ENCODE measurements at places on chromosomes 3 and 15.

DNA sequence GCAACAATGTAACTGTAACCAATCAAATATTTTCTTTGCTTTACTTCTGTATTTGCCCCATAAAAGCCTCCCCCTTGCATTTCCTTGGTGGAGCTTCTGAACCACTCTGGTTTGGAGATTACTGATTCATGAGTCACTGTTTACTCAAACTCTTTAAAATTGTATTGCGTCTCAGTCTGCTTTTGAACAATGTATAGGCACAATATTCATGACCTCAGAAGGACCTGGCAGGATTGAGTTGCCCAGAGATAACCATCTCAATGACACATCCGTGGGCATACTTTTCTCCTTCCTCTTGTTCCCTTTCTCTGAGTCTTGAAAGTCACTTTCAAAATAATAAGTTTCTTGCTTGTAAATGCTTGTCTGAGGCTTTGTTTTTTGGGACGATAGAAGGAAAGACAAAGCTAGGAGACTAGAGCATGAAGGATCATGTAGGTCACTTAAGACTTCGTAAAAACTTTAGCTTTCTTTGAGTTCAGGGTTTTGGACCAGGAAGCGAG lies 57.1 kb upstream of the POU1F1 start:
- peak; percentile 89 for DNase-seq

DNA sequence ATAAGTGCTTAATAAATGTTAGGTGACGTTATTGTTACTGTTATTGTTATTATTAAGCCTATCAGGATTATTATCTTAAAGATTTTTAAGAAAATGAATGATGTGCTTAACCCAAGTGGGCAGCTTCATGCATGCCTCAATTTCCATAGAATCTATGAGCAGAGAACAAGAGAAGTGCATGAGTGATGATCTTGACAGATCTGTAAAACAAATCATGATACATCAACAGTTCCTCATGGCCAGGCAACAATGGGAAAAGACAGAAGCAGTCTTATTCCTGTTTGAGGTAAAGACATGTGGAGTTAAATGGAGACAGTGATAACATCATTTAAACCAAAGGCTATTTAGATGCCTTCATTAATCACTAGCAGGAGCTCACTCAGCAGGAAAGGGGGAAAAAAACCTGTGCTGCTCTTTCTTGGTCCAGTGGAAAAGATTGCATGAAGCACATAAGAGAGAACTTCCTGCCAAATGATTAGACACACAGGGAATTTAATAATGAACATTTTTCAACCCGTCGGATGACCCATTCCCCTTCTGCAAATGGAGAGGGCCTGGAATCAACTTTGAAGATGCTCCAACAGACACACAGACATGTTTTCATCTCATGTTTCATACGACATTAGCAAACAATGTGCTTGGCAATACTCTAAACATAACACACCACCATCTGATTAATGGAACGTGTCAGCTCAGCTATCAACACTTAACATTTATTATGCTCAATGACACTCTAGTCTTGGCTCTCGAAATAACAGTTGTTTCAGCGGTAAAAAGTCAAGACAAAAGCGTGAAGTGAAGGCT lies 212.2 kb upstream of the LRRN1 start:
- DNase-seq: no peak

- DNase-seq: no peak
Observed at GRCh38 chr3:174959556-174960065, 100.5 kb downstream of the NAALADL2 start.

- DNase-seq: peak; percentile 27
Observed at GRCh38 chr15:31598620-31599019, 272.0 kb downstream of the KLF13 start.

- peak; percentile 49 for DNase-seq
Observed at GRCh38 chr3:16609927-16610580, 4.8 kb upstream of the DAZL start.

- no peak for DNase-seq
Observed at GRCh38 chr15:29773816-29774215, 48.5 kb downstream of the TJP1 start.

DNA sequence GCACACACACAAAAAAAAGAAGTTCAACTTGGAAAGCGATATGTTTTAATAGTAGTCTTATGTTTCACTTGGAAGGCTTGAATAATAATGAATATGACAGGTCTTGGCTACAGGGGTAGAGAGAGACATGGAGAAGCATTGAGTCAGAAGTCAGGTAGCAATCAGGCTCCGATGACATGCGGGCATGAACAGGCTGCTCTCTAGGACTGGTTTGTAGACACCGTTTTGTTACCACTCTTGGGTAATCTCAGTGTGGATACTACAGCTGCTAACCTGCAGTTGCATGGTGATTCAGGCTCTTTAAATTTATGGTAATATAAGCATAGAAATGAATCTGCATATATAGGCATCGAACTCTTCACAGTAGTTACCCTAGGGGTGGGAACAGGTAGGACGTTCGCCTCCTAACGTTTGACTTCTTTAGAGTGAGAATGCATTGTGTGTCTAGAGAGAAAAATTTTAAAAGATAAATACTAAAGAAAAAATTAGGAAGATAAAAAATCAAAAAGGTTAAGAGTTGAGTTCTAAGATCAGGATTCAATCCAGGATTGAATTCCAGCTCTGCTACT lies 241.6 kb upstream of the KBTBD8 start:
- DNase-seq: no peak

DNA sequence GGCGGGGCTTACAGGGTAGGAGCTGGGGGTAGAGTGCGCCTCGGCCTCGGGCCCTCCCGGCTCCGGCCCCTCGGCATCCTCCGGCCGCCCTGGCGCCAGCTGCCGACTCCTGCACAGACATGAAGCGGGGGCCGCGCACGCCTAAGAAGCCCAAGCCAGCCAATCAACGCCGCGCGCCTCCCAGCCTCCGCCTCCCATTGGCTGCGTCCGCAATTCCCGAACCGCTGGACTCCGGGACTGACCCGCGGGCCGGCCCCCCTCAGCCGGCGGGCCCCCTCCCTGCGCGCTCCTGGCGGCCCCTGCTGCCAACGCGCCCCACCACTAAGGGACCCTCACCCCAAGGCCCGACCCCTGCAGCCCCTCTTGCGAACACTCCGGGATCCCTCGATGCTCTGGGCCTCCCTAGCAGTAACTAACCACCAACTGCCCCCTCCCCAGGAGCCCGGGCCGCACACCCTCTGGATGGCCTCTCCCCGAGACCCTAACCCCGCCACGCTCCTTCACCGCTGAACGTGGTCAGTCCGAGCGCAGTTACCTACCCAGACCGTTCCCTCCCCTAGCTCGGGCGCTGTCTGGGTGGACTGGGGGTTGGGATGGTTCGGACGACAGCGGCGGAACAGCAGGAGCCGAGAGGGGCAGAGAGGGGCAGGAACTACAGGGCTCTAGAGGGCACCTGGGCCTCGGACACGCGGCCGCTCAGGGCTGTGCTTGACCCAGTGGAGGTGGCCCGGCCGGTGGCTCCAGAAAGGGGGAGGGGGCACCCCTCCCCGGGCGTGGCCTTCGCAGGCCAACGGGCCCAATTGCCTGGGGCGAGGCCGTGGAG lies 5.0 kb downstream of the GATA2 start:
- DNase-seq: peak; percentile 20

- DNase-seq: no peak
Observed at GRCh38 chr3:66322436-66322835, 101.6 kb downstream of the SLC25A26 start.

- DNase-seq: peak; percentile 70
Observed at GRCh38 chr3:64229903-64230302, 4.6 kb upstream of the PRICKLE2 start.

GRCh38 chr15:43534897-43535296 lies 17.5 kb downstream of the MAP1A start:
- peak; percentile 28 for DNase-seq

DNA sequence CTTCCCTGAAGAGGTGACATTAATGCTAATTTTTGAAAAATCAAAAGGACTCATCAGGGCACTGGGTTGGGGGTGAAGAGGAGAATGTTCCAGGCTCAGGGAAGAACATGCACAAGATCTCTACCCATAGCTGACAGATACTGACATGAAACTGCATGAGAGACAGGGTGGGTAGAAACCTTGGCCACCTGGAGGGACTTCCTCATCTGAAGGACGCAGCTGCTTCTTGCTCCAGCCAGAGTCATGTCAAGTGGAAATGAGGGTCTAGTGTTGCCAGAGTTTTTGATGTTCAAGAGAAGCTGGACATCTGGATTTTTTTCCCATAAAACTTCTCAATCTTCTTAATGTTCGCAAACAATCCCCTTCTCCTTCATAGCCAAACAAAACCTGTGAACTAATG lies 29.7 kb downstream of the AMOTL2 start:
- DNase-seq: no peak

- DNase-seq: no peak
Observed at GRCh38 chr3:73950865-73951558, 326.3 kb upstream of the PDZRN3 start.

DNA sequence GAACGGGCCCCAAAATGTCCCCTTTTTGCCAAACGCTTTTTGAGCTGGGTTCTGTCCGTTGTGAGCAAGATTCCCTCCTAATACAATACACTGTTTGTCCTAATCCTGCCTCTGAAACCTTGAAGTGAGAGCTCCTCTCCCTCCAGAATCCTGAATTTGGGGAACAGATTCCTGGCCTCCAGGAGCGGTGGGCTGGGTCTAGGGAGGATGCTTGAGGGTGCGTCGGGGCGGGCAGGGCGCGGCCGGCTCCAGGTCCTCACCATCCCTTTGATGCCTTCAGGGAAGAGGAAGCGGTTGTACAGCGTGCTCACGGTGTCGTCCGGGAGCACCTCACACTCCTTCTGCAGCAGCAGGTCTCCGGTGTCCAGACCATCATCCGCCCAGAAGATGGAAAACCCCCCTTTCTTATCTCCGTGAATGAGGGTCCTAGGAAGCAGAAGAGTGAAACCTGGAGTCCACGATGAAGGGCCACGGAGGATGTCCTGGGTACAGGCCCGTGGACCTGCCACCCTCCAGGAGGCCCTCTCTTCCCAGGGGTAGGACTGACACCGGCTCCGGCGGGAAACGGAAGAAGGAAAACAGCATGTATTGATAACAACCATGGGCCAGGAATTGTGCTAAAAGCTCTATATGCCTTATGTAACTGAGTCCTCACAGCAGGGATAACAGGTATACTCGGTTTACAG lies 23.2 kb downstream of the ALDH1L1 start:
- DNase-seq: no peak

GRCh38 chr15:65773386-65774111 lies 18.5 kb downstream of the DENND4A start:
- no peak for DNase-seq

DNA sequence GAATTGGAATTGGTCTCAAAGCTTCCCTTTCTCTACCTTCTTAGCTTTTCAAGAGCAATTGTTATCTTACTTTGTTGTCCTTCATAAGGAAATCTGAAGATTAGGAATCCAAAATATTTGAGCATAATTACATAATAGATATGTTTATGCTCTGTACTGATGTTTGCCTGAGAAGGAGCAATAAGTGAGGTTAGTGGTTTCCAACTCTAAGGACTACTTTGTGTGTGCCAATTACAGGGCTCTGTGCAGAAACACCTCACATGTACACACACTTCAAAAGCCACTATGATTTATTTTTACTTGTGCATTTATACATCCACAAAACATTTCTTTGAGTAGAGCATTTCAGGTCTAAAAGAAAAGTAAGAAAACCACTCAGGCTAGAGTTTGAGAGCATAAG lies 49.9 kb downstream of the MME start:
- no peak for DNase-seq

DNA sequence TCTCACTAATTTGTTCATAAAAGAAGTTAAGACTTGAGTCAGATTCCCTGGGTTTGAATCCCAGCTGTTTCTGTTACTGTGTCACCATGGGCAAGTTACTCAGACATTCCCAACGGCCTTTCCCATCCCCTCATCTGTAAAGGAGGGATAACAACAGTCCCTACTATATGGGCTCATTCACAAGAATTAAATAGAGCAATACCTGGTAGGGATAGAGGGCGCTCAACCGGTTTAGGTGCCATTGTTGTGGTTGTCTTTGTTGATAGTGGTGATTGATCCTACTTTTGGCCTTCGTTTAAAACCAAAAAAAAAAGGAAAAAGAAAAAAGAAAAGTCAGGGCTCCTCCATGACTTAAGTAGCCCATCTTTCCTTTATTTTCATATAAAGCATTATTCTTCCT lies 563.1 kb downstream of the GRM7 start:
- peak; percentile 26 for DNase-seq

- DNase-seq: no peak
Observed at GRCh38 chr3:68858549-68858948, 73.8 kb downstream of the TAFA4 start.

DNA sequence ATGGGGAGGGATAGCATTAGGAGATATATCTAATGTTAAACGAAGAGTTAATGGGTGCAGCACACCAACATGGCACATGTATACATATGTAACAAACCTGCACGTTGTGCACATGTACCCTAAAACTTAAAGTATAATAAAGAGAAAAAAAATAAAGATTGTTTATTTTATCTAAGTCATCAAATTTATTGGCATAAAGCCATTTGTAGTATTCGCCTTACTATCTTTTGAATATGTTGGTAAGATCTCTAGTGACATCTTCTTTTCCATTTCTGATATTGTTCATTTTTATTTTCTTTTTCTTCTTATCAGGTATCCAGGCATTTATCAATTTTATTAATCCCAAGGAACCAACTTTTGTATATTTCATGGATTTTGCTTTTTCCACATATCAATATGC lies 5.8 kb upstream of the ABHD5 start:
- DNase-seq: no peak

DNA sequence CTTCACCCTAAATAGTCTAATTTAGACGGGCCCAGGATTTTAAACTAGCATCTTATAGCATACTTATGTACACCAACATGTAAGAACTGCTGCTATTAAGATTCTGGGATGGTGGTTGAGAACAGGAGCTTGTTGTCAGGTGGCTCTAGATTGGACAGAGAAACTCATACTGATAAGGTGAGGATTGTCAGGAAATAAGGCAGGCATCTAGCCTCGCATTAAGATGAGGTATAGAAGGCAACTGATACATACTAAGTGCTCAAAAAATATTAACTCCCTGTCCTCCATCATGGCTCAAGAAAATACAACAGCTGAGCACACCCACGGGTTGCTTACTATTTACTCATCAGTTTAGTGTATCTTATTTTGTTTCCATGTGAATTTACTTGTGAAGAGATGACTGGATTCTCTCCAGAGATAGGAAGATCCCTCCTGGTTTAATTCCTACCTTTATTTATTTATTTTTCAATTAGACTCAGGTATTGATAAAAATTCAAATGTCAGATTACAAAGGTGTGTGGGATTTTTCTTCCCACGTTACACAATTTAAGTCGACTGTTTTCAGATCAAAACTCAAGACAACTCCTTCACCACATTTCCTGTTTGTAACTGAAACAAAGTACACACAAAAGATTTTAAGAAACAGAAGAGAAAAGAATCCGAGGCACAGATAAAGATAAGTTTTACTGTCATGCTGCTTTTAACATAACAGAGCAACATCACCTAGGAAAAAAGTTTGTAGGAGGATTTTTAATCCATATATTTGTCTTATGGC lies at the start of gene TRAT1:
TRAT1 (plus strand) TSS at position 664 of the 775 bp plus-strand sequence. CDS start 142 bp downstream, outside the sequence.
- DNase-seq: no peak

- peak; percentile 66 for DNase-seq
Observed at GRCh38 chr3:195863121-195864061, 45.0 kb downstream of the TNK2 start.

GRCh38 chr3:67294341-67294740 lies 296.2 kb downstream of the KBTBD8 start:
- DNase-seq: peak; percentile 40

GRCh38 chr15:97200161-97200560 lies 760.3 kb upstream of the ARRDC4 start:
- no peak for DNase-seq
